ENCODE measurements at places on chromosomes 5 and 9.

- DNase-seq = no peak
These were observed 359.0 kb upstream of the RORB start for GRCh38 chr9:74138182-74138581.

DNA sequence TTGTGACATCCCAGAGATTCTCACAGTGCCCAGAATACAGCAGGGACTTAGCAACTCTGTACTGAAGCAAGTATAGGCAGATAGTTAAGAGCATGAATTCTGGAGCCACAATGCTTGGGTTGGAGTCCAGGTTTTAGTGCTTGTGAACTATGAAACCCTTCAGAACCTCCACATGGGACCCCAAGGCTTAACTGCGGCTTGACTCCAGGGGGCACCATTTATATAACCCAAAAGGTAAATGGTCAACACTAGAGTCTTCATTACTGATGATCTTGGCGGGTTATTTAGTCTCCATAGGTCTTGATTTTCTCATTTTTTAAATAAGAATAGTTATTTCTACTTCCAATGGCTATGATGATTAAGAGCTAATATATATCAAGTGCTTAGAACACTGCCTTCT lies 390.3 kb downstream of the TAF11L14 start:
- DNase-seq = no peak

- DNase-seq = no peak
These were observed 65.2 kb downstream of the TMEM167A start for GRCh38 chr5:83011985-83012384.

DNA sequence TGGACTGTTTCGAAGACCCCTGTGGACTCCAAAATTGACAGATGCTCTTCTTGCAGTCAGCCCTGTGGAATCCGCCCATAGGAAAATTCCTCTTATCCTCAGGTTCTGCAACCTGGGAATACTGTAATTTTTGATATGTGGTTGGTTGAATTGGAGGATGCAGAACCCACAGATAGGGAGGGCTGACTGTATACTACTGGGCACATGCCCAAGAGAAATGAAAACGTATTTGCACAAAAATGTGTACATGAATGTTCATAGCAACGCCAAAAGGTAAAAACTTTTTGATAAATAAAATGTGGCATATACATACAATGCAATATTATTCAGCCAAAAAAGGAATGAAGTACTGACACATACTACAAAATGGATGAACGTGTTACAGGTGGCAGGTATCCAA lies 1.9 kb upstream of the SNAPC3 start:
- DNase-seq = no peak

DNA sequence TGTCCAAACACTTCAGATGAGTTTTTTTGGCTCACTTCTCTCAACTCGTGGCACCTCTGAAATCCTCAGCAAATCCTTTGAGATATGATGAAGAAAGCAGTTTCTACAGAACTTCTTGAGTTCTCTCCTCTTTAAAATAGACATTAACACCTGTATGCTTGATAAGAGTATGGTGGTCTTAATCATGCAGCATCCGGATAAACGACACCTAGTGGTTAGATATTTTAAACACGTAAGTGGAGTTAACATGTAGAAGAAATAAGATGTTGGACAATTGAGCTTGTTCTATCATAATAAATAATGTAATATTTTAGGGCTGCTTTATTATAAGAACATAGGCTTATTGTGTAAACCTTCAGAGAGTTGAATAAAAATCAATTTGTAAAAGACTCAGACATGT lies 324.8 kb downstream of the CYLC2 start:
- DNase-seq = peak; percentile 12

DNA sequence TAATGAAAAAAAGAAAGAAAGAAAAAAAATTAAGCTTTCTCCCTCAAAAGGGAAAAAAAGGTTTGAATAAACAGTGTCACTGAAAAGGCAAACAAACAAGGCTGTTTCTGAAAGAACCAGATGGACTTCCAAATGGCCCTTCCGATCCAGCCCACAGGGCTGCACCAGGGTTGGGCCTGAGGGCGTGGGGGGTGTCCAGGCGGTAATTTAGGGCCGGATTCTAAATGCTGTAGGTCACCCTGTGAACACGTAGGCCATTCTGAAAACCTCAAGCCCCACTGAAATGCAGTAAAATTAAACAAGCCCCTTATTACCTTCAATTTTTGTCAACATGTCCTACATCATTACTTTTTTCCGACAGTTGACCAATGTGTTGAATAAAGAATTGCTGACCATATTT lies 132.1 kb downstream of the HSD17B3 start:
- DNase-seq = no peak

DNA sequence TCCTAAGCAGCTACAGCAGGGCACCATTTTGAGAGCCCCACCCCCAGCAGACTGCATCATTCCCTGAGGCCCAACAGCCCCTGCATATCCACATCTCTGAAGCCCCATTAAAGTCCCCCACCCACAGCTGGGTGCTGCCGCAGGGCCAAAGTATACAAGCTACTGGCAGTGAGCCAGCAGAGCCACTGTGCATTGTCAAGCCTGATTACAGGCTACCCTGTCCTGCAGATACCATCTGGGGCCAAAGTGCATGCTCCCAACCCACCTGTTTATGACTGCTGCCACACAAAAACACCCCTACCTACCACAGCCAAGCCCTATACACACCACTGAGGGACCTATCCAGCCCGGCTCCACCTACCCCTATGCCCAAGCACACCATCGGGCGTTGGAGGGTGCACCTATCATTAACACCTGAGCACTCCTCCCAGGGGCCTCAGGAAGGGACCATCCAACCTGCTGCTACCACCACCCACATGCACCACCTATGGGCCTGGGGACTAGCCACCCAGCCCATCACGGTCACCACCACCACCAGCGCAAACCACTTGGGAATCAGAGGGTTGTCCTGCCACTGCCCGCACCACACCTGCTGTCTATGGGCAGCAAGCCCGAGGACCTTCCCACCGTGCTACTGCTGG lies 105.0 kb downstream of the PLPP1 start:
- DNase-seq = no peak

GRCh38 chr5:14581891-14582796 lies 552 bp downstream of the OTULINL start:
- DNase-seq = no peak

GRCh38 chr5:126754609-126755008 lies 22.3 kb upstream of the LMNB1 start:
- DNase-seq = no peak

GRCh38 chr5:86757824-86758223 lies 140.1 kb downstream of the COX7C start:
- peak; percentile 56 for DNase-seq

- DNase-seq = no peak
These were observed 93.7 kb upstream of the MRPS30 start for GRCh38 chr5:44714871-44715561.

- no peak for DNase-seq
These were observed 97.6 kb downstream of the RAB3C start for GRCh38 chr5:58680503-58680902.

DNA sequence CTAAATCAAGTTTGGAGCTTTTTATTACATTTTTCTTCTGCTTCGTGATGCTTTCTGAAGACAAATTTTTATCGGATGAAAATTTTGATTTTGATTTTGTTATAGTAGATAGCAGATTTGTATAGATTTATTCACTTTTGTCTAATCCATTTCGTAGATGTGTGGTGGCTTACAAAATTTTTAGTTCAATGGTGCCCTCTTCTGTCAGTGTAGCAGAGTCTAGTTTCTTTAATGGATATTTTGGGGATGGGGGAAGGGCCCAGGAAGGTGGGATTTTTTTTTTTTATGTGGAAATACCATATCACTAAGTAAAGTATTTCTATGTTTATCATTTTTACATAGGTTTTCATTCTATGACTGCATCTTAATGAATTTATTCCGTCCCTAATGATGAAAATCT lies 259.9 kb upstream of the TARS1 start:
- peak; percentile 46 for DNase-seq

GRCh38 chr5:56676091-56676768 lies 139.1 kb upstream of the MAP3K1 start:
- DNase-seq = no peak

All from RCC 7860 (cell line).